ENCODE measurements at places on chromosomes 4 and X.

DNA sequence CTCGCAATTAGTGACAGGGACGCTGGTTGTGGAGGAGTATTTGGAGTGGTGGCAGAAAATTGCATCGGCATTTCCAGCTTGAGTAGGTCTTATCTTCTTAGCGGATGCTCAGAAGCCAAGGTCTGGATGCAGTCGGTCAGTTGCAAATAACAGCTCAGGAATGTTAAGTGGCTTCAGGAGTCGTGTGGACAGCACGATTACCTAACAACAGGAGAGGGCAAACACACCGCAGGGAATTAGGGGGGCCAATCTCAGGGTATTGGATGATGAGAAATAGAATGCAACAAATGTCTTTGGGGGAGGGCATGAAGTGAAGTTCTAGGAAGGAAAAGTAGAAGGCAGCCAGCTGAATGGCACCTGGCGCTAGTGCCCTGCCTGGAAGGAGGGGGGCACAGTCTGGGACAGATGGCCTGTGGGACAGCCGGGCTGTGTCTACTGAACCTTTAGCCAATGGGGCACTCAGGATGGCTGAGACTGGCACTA is 11.8 kb downstream of the RASL11B start:
- DNase-seq, result no peak

GRCh38 chr4:98446499-98447375 is 185.6 kb downstream of the RAP1GDS1 start:
- peak; percentile 47 for DNase-seq

GRCh38 chrX:9316096-9316495 is 148.8 kb upstream of the TBL1X start:
- no peak for DNase-seq

DNA sequence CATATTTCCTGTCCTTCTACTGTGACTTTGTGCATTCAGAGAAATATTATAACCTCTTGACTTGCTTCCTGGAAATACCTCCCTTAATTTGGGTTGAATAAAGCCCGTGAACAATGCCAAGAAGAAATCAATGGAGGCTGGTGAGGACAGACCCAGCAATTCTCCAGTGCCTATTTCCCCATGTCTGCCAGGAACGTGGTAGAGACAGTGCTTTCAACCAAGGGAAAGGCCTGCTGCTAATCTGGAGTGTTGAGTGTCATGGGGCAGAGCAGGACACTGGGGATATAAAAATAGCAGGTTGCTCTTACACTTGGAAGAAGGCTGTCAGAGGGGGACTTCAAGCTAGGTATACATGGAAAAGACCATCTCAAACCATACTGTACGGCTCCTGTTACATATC is 19.9 kb downstream of the TSC22D3 start:
- no peak for DNase-seq

- DNase-seq, result no peak
Measured at GRCh38 chr4:94504545-94504944, 52.8 kb downstream of the PDLIM5 start.

DNA sequence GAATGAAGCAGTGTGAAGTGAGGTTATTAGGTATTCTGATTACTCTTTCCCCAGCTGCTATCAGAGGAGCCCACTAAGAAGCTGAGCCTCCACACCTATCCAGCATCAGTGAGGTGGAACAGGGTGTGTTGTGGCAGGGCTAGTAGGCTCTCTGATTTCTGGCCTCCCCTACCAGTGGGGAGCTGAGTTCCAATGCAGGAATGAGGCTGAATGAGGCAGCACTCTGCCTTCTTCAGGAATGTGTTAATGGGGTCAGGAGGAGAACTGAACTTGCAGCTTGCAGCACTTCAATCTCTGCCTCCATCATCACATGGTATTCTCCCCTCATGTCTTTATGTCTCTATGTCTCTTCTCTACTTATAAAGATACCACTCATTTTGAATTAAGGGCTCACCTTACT is 26.9 kb downstream of the SOX3 start:
- DNase-seq, result no peak

DNA sequence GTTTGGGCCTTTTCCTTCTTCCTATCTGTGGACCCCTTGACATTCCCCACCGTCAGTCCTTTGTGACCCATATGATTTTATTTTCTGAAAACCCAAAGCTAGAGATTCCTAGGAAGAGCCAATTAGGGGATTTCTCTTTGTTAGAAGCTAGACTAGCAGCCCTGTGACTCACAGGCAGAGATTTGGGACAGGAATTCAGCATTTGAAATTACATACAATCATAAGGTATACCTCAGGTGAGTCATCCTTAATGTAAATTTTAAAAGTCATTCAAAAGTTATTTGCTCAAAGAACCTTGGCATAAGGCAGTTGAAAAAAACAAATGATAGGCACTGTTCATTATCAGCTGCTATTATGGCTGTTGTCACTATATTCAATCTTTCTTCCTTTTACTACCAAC is 40.6 kb downstream of the USP26 start:
- no peak for DNase-seq

GRCh38 chr4:71974681-71975080 is 57.1 kb upstream of the NPFFR2 start:
- DNase-seq, result no peak

GRCh38 chrX:19747652-19748610 is 139.5 kb downstream of the SH3KBP1 start:
- peak; percentile 50 for DNase-seq

DNA sequence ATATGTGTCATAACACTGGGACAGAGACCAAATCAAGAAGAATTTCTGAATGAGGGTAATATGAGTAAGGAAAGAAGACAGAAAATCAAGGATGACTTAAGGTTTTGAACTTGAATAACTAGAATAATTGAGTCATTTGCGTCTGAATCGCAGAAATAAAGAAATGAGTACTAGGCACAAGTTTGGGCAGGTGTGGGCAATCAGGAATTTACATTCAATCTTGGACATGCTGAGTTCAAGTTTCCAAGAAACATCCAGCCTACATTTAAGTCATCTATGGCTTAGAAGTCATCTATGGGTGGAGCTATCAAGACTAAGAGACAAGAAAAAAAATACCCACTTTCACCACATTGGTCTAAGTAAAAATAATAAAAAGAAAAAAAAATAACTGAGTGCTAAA is 30.4 kb upstream of the WDR44 start:
- DNase-seq, result no peak

DNA sequence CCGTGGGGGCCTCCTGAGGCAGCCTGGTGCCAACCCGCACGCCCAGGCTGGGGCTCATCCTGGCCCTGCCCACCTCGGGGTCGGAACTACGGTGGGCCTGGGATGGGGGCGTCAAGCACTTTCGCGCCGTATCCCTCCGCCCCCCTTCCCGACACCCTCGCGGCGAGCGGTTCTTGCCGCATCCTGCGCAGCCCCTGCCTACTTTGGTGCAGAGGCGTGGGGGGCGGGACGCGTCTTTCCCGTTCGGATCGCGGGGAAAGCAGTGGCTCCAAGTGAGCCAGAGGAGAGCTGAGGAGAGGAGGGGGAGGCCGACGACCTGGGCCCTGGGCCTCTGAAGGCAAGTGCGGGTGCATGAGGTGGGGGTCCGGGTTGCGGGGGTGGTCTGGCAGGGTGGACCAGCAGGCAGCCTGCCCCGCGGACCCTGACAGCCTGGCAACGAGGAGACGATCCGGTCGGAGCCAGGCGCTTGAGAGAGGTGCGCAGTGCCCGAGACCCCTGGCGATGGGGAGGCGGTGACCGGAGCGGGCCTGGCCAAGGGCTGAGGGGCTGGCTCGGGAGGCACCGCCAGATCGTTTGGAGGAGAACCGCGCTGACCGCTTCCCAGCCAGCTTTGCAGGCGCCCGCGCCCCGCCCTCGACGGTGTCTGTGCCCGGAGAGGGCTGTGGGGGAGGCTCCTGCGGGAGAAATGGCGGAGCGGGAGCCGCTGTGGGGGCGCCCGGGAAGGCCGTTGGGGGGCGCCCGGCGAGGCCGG is at the start of gene GPRASP2:
Gene GPRASP2, plus strand, starts transcription at position 233 of the 751 bp plus-strand sequence. CDS start 2,422 bp downstream, outside the sequence.
- peak; percentile 14 for DNase-seq

DNA sequence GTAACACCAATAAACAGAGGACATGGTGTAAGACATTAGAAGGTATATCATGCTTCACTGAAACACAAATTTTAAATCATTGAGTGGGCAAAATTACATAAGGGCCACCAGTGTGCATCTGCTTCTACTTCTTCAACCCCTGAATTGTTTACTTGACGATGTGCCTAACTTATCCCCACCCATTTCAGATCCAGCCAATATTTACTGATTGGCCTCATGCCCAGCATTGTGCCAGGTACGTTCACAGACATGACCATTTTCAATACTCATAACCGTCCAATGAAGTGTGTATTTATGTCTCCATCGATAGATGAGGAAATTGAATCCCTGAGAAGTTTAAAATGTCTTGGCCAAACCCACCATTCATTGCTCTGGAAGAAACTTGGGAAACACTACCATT is 208.3 kb upstream of the MID1 start:
- no peak for DNase-seq

Measured in stimulated activated CD4-positive, alpha-beta T cell treated with anti-CD3 and anti-CD28 coated beads, Interleukin-4, amount 100 ng/mL, for 1 hour (primary cell).